ENCODE measurements at places on chromosomes 6 and 20.

- no peak for DNase-seq
Measured at GRCh38 chr20:39910536-39910935, 778.5 kb downstream of the MAFB start.

GRCh38 chr6:141301779-141302178, 830.9 kb upstream of the GJE1 start:
- DNase-seq = no peak

DNA sequence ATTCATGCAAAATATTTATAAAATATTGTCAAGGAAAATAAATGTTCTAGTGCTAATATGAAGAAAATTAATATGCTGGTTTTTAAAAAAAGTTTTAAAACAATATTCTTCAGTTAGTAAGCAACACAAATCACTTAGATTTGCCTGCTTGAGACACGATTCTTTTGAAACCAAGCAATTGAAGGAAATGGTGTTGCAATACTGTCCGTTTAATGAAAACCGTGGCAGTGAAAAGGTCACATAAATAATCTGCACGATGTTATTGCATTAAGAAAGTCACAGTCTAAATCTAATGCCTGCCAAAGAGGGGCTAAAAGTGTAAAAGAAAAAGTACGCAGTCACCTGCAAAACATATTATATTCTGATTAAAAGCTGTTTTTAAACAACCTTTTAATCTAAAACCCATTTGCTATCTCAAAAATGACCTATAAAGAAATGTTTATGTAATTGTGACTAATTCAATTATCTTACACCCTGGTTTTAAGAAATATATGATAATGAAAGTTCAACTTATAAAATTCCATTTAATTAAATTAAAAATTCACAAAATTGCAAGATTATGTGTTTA, 143.0 kb downstream of the GMDS start:
- DNase-seq = no peak

DNA sequence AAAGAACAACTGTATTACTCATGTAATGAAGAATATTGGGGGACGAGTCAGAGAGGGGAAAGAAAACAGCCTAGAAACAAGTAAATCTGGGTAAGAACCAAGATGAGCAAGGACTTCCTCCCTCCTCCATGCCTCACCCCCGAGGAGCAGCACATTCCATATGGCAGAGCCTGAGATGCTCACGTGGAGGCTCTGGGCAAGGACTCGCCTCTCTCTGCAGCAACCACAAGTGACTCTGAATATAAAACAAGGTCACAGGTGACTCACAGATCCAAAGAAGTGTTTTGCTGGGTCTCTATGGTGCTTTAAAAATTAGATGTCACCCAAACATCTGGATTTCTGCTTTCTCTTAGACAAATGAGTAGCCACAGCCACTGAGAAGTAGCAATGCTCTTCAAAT, 453.0 kb upstream of the SULF2 start:
- no peak for DNase-seq

- DNase-seq = no peak
Measured at GRCh38 chr6:19599796-19600464, 237.2 kb upstream of the ID4 start.

- no peak for DNase-seq
Measured at GRCh38 chr6:113432521-113433334, 424.4 kb upstream of the MARCKS start.

- DNase-seq = no peak
Measured at GRCh38 chr6:146087386-146087785, 58.5 kb downstream of the GRM1 start.

GRCh38 chr6:124671324-124671723, 290.9 kb upstream of the RNF217 start:
- DNase-seq = no peak

DNA sequence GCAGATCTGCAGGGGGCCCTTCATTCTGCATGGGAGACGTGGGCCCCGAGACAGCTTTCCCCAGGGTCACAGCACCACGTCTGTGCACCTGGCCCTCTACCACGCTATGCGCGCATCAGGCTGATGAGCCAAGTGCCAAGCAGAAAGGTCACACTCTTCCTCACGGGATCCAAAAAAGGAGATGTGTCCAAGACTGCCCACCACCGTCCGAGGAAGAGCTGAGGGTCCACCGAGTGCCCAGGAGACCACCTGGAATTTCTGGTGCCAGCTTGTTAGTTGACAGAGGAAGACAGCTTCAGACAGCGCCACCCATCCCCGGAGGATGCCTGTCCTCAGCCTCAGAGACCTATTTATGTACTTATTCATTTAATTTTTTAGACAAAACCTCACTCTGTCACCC, 77.6 kb upstream of the QKI start:
- no peak for DNase-seq

GRCh38 chr6:58073263-58073662, 755.8 kb downstream of the PRIM2 start:
- DNase-seq = no peak

GRCh38 chr6:5764401-5764955, 242.2 kb downstream of the NRN1 start:
- DNase-seq = no peak

- no peak for DNase-seq
Measured at GRCh38 chr6:117617210-117618035, 15.1 kb upstream of the GOPC start.

GRCh38 chr6:113281014-113281413, 576.1 kb upstream of the MARCKS start:
- no peak for DNase-seq

DNA sequence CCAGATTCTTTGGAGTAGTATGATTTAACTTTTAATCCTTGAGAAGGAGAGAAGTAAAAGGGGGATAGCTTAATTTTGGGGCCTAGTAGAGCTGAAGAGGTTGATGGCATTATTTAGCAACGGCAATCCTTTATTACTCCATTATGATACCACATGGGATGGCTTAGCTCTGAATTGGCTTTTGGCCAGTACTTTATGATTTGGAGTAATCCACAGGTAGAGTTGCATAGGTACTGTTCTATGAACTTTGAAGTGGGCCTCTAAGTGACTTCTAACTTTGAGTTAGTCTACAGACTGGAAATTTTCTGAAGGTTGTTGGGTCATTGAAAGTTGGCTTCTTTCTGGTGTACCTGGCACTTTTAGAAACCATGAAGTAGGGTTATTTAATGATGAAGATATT, 11.6 kb downstream of the YWHAB start:
- DNase-seq = no peak

DNA sequence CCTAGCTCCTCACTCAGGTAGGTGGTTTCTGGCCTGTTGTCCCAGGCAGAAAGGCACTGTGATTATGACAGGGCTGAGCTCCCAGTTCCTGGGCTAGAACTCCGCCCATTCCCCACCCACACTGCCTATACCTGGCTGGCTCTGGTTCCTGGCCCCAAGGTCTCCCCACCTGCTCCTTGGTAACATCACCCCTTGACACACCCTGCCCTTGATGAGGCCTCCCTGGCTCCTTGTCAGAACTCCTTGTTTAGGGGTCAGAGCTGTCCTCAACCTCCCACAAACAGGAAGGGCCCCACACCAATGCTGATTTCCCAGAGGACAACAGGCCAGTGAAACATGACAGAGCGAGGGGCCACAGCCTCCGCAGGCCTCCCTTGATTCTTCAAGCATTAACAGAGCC, 15.5 kb upstream of the MYMX start:
- no peak for DNase-seq

- peak; percentile 82 for DNase-seq
Measured at GRCh38 chr20:11267131-11267761, 593.4 kb upstream of the JAG1 start.

- DNase-seq = no peak
Measured at GRCh38 chr6:168139121-168139520, 60.1 kb upstream of the FRMD1 start.

- DNase-seq = no peak
Measured at GRCh38 chr6:6682225-6682624, 93.7 kb downstream of the LY86 start.

All from amniotic stem cell (primary cell).